ENCODE measurements at places on chromosomes 12 and 14.

DNA sequence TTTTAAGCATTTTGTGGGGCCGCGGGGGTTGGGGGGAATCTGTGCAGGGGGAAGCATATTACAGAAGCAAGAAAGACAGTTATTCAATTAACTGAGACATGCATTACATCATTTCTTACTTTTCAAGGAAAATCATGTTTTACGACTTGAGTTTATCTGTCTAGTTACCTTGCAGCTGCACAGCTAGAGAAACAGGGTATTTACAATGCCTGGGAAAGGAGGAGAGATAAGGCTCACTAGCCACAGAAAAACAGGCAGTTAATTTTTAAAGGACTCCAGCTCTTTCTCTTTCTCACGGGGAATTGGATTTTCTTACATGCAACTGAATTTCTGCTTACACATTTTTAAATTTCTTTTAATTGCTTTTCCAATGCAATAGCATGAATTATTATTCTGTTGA lies 22.2 kb downstream of the FCF1 start:
- H3K4me3 ChIP-seq = no peak overlapping the region
- DNase-seq = no peak
- no peaks in the 10 kb centered on the region for H3K27me3 ChIP-seq
- peaks cover 20% of the 10 kb centered on the region for H3K36me3 ChIP-seq

GRCh38 chr12:14723763-14724162 lies 27.4 kb upstream of the GUCY2C start:
- H3K4me1 ChIP-seq = no peaks in the 10 kb centered on the region
- no peaks in the 10 kb centered on the region for H3K36me3 ChIP-seq
- no peak for DNase-seq
- H3K27ac ChIP-seq = no peak overlapping the region
- H3K27me3 ChIP-seq = peaks cover 22% of the 10 kb centered on the region
- no peak overlapping the region for H3K4me3 ChIP-seq

DNA sequence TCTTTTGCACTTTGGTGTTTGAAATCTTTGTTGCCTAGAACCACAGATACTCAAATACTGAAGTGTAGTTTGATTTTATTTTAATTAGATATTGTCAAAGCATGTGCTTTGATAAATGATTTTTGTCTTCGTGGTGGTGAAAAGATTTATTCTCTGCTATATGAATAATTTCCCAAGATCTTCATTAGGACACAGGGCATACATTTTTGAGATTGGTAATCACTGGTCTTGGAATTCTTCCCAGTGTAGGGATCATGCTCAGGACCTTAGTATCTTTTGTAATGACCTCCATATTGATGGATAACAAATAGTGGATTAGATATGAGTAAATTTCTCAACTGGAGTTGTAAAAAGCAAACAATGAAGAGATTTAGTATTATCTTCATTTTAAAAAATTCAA lies 28.2 kb downstream of the TBK1 start:
- H3K27me3 ChIP-seq = no peaks in the 10 kb centered on the region
- no peaks in the 10 kb centered on the region for H3K4me1 ChIP-seq
- DNase-seq = no peak
- peaks cover 44% of the 10 kb centered on the region for H3K36me3 ChIP-seq

GRCh38 chr12:5292651-5293050 lies 139.3 kb upstream of the NTF3 start:
- no peaks in the 10 kb centered on the region for H3K36me3 ChIP-seq
- H3K4me3 ChIP-seq = no peak overlapping the region
- peaks cover 10% of the 10 kb centered on the region for H3K4me1 ChIP-seq
- H3K27me3 ChIP-seq = no peaks in the 10 kb centered on the region

Measured in osteocyte (in vitro differentiated cells).